ENCODE measurements at places on chromosomes 16 and 17.

- no peak for DNase-seq
Observed at GRCh38 chr17:54426296-54426886, 474.3 kb upstream of the TOM1L1 start.

DNA sequence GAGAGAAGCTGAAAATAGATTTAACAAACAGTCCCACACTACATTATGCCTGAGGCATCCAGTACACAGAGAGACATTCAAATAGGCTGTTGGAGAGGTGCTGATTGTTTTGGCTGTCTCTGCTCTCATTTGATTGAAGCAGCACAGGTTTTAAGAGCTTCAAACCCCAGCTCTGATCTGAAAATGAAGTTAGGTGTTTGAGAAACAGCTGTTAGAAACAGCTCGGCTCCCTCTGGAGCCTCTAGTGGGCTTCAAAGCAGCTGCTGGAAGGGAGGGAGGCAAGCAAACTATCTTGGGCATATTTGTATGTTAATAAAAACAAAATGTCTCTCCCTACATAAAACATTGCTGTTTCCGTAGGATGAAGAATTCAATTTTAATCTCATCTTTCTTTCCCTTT, 607.3 kb upstream of the GOT2 start:
- DNase-seq: no peak

- no peak for DNase-seq
Observed at GRCh38 chr17:2172999-2173398, 118.1 kb downstream of the HIC1 start.

- DNase-seq: no peak
Observed at GRCh38 chr16:86498671-86499439, 11.5 kb upstream of the FOXF1 start.

DNA sequence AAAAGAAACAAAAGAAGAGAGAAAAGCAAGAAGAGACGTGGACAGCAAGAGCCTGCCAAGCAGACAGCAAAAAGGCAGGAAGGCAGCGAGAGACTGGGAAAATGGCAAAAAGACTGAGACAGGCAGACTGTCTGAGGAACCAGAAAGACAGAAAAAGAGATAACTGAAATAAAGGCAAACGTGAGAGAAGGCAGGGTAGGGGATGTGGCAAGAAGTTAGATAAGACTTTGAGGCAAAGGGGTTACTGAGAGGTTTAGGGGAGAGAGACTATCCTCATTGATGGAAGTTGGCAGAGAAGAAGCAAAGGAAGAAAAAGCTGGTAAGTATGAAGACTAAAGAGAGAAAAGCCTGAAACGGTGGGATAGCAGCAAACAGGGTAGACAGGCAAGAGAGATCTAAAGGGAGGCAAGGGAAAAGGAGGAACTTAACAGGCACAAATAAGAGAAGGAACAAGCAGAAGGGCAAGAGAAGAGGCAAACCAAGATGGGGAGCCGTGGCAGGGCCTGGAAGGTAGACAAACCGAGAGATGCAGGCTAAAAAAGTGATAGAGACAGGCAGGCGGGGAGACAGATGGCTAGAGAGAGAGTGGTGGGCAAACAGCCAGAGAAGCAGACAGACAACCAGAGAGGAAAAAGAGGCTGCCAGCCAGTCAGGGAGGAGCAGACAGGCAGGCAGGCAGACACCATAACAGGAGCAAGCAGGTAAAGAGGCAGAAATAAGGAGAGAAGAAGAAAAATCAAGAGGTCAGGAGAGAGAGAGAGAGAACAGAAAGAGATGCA, 7.1 kb upstream of the CHD3 start:
- no peak for DNase-seq

GRCh38 chr17:37761059-37761458, 16.2 kb upstream of the HNF1B start:
- no peak for DNase-seq

- DNase-seq: no peak
Observed at GRCh38 chr17:73194514-73195222, 1.8 kb downstream of the COG1 start.

DNA sequence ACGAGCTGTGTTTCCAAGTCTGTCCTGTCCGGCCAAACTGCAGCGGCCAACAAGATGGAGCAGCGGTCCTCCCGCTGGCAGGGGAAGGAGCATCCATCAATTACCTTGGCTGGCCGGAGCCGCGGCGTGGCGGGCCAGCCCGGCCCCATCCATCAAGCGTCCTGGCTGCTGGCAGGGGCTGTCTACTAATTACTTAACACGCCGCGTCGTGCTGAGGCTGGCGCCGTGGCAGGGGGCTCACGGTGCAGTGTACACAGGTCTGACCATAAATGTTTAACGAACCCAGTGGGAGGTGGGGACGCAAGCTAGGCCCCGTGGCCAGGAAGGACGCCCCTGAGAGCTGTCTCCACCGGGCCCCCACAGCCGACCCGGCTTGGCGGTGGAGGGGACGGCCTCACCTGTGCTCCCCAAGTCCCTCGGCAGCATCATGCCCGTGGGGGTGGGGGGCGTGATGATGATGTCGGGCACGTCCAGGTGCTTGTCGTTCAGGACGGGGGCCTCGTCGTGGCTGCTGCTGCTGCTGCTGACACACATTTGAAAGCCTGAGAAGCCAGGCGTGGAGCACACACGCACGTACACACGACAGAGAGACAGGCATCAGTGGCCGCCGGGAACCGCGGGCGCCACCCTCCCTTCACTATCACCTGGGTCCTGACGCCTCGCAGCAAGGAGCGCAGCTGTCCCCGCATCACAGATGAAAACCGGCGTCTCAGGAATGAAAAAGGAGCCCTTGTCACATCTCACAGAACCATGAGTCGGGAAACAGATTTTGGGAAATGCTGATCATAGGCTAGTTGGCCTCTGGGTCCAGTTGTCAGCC, 21.2 kb upstream of the GINS2 start:
- DNase-seq: no peak

DNA sequence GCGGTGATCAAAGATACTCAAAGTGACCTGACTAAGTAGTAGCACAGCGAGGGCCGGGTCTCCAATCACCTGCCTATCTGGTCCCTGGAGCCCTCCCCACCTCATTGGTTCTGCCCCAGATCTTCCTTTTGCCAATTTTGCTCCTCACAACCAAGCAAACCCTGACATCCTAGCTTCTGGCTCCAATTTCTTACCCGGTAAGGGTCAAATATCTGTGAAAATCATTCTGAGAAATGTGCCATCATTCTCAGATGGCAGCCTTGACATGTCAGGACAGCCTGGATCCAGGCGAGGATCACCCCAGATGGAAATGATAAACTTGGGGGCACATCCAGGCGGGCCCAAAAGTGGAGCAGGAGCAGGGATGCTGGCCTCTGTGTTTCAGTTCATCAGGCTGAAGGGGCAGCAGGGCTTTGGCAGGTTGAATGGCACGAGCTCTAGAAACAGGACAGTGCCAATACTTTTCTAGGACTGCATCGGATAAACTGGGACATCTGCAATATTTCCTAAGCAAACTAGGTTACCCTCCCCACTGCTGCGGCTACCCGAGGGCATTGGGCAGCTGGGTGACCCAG, 83.9 kb downstream of the SHISA6 start:
- no peak for DNase-seq

- no peak for DNase-seq
Observed at GRCh38 chr17:51164911-51165679, 1.1 kb upstream of the NME2 start.

DNA sequence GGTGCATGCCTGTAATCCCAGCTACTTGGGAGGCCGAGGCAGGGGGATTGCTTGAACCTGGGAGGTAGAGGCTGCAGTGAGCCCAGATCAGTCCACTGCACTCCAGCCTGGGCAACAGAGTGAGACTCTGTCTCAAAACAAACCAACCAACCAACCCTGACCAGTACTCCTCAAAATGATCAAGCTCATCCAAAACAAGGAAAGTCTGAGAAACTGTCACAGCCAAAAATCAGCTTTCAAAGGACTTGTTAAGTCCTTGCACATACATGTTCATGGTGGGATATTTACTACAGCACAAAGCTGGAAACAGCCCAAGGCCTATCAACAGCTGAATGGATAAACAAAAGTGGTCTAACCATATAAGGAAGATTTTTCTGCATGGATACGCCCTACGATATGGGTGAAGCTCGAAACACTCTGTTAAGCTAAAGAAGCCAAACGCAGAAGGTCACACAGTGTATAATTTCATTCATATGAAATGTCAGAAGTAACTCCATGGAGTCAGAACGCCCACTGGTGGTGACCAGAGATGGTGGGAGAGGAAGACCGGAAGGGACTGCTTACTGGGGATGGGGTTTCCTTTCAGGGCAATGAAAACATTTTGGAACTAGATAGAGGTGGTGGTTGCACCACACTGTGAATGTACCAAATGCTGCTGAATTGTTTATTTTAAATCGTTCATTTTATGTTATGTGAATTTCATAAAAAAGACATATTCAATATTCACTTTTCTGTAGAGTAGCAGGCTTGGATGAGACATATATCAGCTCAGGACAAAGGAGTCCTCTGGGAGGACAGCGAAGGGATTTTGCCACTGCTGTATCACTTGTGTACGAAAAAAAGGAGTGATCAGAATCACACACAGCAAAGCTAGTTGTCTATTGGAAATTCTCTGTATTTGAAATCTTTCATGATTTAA, 17.7 kb downstream of the CCL17 start:
- DNase-seq: no peak

DNA sequence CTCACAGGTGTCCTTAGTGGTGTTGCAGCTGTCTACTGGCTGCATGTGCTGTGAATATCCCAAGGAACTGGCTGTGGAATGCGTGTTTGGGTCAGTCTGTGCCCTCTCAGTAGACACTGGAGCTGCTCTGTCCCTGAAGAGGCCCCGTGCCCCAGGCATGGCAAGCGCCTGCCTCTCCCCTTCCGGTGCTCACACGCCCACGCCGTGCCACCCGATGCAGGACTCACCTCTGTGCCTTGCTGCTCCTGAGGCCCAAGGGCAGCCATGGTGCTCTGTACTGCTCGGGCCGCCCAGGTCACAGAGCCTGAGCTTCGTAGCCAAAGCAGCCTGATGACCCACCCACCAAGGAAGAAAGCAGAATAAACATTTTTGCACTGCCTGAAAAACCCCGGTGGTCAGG, 10.0 kb downstream of the RGS11 start:
- DNase-seq: no peak

DNA sequence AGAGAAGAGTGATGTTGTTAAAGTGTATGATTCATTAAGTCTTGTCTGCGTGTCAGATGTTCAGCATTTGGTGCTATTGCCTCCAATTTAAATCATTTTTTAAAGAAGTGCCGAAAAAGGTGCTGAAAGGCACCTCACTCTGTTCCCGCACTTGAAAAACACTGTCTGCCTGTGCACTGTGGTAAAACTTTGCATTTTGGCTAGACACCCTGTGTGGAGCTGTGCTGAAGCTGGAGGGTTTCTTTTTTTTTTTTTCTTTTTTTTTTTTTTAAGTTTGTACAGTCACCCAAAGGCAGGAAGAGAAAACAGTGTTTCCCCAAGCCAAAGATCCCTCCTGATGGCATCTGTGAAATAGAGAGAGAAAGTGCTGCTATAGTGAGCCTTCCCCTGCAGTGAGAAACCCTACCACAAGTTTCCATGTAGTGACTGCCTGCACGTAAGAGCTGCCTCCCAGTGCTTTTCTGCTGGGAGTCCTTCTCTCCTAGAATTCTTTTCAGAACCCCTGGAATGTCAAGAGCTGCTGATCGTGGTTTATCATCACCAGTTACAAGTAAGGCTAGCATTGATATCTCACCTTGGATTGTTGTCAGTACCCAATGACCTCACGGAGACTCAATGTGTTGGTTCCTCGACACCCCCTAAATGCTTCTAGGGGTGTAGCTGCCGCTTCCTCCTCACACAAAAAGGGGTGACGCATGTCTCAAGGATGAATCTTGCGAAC, 116.0 kb upstream of the SOX9 start:
- no peak for DNase-seq

GRCh38 chr16:22075043-22075757, 17.1 kb upstream of the VWA3A start:
- DNase-seq: no peak

DNA sequence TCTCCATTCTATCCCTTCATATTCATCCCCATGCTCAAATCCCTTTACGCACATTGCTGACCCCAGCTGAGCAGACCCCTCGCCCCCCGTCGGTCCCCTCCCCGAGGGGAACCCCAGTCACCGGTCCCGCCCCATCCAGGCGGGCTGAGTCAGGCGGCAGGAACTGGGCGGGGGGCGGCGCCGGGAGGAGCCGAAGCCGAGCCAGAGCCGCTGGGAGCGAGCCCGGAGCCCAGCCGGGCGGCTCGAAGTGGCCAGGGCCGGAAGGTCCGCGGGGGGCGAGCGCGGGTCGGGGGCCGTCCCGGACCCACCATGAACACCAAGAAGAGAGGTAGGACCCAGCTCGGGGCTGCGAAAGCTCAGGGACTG, 8.6 kb downstream of the RIPOR1 start:
- no peak for DNase-seq

GRCh38 chr17:83041305-83041704, 38.1 kb upstream of the METRNL start:
- DNase-seq: no peak
